Left ventricle myocardium superior (tissue), 1 donor: ENCODE measurements at places on chromosomes 3 and 15. TPM values are rescaled to one million over a fixed set of nuclear protein-coding genes. Genes with fewer than 3 reads are reported as not detected.

GRCh38 chr15:59013246-59013873 lies 25.9 kb downstream of the RNF111 start:
- DNase-seq, result no peak

DNA sequence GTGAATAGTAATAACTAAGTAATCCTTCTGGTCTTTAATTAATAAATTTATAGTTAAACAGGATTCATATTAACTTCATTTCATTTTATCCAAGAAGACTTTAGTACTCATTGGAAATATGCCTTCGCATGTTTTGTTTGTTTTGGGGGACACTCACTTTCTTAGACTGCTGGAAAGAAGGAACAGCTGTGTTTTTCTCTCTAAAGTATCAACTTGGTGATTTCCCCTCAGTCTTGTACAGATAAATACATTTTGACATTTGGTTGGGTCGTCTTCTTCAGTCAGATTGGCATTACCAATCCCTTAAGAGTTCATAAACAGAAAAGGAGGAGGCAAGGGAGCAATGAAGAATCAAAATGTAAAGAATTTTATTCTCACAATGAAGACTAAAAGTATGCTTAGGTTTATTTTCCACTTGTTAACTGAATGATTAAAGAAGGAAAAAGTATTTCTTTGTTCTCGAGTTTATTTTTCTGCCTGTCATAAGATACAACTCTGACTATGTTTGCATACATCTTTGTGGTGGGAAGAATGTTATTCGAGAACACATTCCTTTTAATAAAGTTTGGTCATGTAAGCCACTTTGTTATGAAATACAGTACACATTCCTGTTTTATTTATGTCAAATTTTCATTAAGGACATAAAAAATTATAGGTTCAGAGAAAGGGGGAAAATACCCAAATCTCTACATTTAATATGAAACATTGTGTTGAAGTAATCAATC lies 140.2 kb downstream of the GMNC start:
- DNase-seq, result no peak

DNA sequence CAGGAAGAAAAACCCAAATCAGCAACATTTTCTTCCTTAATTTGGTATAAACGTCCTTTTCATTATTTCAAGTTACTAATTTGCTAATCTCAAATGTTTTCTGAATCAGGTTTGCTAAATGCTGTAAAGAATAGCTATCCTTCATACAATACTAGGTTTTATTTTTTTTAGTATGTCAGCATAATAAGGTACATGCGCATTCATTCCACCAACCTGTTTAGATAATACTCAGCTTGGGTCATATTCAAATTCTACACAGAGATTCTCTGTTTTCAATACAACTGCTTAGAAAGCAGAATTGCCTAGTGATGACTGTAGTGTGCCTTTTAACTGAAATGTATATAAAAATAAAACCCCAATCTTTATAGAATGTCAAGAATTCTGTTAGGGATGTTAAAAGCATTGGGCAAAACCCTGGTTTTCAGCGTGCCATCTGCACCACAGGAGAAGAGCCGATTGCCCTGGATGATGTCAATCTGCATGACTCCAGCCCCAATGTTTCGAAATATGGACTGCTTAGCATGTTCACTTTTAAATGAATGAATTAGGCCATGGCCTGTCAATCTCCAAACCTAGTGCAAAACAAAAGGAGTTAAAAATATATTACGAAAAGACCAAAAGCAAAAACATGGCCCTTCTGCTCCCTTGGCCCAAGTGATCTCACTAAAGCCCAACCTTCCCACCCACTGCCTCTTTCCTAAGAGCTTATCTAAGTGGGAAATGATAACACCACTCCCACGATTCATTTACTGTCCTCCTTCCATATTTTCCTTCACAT lies 107.4 kb downstream of the GLDN start:
- no peak for DNase-seq

- DNase-seq, result no peak
These were observed 22.6 kb upstream of the NR2F2 start for GRCh38 chr15:96307856-96308394.

Gene SNRPN
- total RNA-seq, result 395 TPM

Gene GJD2
- not detected for total RNA-seq

Gene RASL12
- total RNA-seq, result 18.9 TPM

Gene BFSP2
- total RNA-seq, result not detected
